ENCODE measurements at places on chromosomes 11 and 22.

DNA sequence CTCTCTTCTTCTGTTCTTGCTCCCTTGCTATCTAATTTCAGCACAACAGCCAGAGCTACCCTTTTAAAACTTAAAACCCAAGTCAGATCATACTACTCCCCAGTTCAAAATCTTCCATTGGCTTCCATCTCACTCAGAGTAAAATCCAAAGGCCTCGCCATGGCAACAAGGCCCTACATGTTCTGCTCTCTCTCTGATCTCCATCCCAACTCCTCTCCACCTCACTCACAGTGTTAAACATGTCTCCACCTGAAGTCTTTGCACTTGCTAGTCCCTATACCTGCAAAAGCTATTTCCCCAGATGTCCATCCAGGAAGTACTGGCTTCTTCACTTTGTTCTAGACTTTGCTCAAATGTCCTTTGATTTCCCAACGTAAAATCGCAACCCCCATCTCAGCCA, 3.0 kb upstream of the GRAP2 start:
- no peak for DNase-seq

DNA sequence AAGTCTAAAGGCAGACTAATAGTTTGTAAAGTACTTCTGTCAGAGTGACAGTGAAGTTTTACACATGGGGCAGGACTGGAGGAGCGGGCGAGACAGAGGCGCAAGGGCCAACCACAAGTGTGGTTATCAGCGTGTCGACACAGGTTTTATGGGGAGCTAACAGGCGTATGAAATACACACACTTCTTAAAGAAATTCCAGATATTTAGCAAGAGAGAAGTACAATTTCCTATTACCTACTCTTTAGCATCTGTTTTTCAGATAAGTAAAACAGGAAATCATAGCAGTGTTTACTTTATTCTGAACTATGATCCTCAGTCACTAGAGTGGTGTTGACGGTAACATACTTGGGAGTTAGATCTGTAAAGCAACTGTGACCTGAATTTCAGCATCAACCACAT, 22.5 kb downstream of the VSIG10L2 start:
- no peak for DNase-seq

GRCh38 chr22:22663861-22664800, 19.7 kb downstream of the GGTLC2 start:
- no peak for DNase-seq

DNA sequence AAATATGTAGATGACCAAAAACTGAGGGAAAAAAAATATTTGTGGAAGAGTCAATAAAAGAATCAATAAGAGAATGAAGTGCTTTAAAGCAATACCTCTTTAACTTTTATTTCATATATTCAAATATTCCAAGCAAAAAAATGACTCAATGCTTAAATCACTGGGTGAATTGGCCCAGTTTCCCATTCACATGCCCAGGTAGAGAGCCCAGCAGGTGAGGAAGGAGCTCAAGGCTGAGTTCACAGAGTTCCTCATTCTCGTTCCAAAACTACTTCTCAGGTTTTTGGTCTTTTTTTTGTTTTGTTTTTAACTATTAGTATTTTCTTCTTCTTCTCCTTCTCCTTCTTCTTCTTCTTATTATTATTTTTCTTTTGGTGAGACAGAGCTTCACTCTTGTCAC, 30.2 kb downstream of the SLC1A2 start:
- no peak for DNase-seq

GRCh38 chr11:58179648-58180047, 9.2 kb upstream of the OR9Q2 start:
- no peak for DNase-seq

GRCh38 chr11:107669893-107670601, 41.8 kb downstream of the SLN start:
- DNase-seq: no peak

DNA sequence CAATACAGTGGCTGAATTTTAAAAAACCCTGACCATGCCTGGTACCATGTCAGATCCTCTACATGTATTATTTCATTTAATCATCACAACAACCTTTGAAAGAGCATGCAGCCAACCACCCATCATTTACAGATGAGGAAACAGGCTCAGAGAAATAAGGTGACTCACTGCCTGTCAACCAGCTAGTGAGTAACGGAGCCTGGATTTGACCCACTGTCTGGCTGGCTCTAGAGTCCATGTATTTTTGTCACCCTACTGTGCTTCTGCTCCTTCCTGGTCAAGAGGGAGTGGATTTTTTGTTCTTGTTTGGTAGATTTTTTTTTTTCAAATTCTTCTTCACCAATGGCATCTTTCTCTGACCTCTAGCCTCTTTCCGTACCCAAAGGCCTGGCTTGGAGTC, 77.4 kb downstream of the CWC15 start:
- DNase-seq: no peak

- no peak for DNase-seq
These were observed 640.6 kb downstream of the TBC1D22A start for GRCh38 chr22:47402876-47403525.

DNA sequence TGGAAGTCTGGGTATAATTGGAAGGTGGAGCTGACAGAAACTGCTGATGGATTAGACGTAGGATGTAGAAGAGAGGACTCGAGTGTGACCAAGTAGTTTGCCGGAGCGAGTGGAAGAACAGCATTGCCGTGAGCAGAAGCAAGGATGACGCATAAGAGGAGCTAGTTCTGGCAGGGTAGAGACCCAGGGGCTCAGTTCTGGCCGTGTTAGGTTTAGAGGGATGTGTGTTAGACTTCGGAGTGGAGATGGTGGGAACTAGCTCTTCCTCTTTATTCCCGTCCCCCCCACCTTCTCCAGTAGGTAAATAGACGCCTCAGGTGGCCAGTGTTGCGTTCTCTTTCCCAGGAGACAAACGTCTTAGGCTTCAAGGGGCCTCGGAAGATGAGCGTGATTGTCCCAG, 19.1 kb downstream of the TUB start:
- no peak for DNase-seq

DNA sequence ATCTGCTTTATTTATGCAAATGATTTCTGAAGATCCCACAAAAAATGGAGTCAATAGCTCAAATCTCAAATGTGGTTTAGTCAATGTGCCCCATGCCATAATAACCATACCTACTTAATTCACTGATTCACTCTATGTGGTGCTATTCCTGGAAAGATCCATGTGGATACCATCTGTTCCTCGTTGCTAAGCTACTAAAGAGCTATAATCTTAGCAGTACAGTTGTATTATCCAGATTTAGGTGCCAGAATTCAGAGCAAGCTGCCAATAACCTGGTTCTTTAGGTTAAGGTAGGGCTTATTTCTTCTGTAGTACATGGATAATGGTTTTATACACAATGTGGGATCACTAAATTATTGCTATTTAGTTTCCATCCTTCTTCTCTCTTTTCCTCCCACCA, 974.7 kb upstream of the CCDC90B start:
- DNase-seq: no peak

DNA sequence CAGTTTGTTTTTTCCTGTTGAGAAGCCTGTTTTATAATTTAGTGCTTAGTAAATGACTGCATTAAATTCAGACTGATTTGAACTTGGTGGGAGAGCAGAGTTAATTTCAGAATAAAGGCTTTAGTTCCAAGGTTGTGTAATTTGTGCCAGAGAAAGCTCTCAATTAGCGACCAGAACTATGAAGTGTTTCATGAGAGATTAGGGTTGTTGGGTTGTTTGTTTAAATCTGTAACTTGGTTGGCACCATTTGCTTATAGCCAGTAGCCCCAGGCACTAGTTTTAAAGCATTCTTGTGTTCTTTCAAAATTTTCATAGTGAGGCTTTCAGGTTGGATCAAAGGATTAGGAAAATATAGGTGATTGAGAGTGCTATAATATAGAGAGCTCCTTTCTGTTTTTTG, 25.5 kb downstream of the UVRAG start:
- no peak for DNase-seq

- no peak for DNase-seq
These were observed 56.1 kb upstream of the GNAZ start for GRCh38 chr22:23014250-23014649.

GRCh38 chr22:23834793-23835483, 3.9 kb downstream of the DERL3 start:
- no peak for DNase-seq

DNA sequence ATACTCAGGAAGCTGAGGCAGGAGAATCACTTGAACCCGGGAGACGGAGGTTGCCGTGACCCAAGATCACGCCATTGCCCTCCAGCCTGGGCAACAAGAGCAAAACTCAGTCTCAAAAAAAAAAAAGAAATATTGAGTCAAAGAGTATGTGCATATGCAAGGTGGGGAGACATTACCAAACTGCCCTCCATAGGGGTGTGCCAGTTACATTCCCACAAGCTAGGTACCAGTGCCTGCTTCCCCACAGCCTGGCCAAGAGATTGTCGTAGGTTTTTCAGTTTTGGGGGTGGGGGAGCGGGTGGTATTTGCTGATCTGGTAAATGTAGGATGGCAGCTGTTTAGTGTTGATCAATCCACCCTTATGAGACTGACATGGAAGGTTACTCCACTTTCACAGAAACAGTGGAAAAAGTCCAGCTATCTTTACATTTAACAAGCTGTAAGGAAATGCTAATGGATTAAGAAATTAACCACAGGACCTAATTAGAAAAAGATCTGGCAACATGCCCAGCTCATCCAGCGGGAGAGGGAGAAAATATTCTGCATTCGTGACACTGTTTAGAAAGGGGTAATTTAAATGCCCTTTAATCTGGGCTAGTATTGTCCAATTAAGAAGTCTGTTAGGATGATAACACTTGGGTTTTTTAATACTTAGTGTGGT, 89.4 kb downstream of the PACS1 start:
- no peak for DNase-seq

GRCh38 chr11:35839368-35840161, 104.3 kb upstream of the LDLRAD3 start:
- no peak for DNase-seq

GRCh38 chr22:27107824-27108223, 450.4 kb downstream of the MIAT start:
- DNase-seq: no peak

DNA sequence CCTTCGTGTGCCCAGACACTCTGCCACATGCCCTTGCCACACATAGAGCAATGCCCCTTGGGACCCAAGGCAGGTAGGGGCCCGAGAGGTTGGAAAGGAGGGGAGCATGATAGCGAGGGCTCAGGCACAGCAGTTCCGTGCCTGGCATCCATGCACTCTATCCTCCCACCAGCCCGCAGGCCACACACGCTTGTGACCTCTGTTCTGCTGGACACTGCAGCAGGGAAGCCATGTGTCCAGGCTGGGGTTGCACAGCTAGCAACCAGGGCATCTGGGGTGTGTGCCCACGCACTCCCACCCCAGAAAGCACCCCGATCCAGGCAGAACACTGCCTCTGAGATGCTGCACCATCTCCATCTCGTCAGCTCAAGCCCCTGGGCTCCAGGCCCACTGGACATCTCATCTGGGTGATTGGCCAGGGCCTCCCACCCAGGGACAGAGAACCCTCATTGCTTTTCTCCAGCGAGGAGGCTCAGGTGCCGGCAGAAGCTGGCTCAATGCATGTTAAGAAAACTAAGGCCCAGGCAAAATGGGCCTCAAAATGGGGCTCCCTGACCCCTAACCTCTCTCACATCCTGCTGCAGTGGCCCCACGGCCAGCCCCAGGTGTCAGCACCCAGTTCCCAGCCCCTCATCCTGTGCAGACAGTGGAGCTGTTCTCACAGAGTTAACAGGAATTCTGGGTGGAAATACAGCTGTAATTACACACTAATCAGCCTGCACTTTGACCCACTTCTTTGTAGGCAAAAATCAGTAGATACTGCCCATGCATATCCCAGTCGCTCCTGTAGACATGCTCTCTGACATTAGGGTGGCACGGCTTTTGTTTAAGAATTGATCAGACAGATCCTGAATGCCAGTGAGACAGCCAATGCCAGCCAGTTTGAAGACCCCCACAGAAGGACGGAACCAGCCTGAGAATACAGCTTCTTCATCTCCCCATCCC, 173.9 kb upstream of the B3GAT1 start:
- no peak for DNase-seq

GRCh38 chr11:89436071-89436470, 55.1 kb downstream of the NOX4 start:
- DNase-seq: no peak

GRCh38 chr22:21632237-21632895, at the start of gene CCDC116:
CCDC116 (plus strand) TSS chr22:21632760; CDS start chr22:21633182, 422 bp downstream.
- no peak for DNase-seq

GRCh38 chr11:36807871-36808270, 209.8 kb upstream of the RAG2 start:
- no peak for DNase-seq

GRCh38 chr11:103880968-103881367, 155.5 kb upstream of the DDI1 start:
- no peak for DNase-seq

- no peak for DNase-seq
These were observed 65.2 kb downstream of the WNT7B start for GRCh38 chr22:45911601-45912271.

DNA sequence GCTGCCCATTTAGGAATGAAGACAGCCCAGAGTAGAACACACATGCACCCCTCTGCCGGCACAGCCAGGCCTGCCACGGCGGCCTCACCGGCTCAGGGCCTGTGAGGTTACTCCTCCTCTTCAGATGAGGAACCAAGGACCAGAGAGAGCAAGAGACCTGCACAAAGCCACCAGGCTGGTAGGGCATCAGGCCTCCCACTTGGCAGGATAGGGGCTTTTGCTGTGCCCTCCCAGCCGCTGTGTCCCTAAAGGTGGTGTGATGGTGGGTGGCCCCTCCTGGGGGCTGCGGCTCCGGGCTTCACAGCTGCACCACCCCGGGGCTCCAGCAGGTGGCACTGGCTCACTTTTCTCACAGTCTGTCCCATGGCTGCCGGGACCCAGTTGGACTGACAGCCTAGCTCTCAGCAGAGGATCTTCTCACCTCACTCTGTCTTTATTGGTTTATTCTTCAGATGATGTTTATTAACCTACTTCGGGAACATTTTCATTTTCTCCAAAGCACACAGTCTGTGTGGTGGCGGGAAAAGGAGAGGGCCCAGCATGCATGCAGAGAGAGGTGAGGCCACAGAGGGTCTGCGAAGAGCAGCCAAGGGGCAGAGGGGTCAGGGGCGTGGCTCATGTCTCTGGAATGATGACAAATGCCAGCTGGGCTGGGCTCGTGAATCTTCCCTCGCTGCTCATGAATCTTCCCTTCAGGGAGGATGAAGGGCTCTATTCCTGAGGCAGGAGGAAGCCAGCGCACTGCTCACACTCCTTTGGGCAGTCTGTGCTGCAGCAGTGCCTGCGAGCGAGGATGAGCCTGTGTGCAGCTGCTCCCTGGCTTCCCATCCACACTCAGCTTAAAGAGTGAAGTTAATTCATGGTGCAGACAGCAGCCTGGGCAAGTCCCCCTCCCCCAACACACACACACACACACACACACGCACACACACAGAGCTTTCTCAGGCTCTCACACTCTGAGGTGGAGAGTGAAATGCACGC, 101.1 kb upstream of the PITPNB start:
- no peak for DNase-seq

All from C1 segment of cervical spinal cord (tissue), 14 donors.